CD8-positive, alpha-beta memory T cell (primary cell): ENCODE measurements at places on chromosomes 1 and 21.

- DNase-seq: no peak
Observed at GRCh38 chr1:221670081-221670480, 71.8 kb downstream of the DUSP10 start.

GRCh38 chr1:10339815-10340214 is 59.0 kb upstream of the PGD start:
- no peak for DNase-seq

GRCh38 chr1:41479000-41479807 is 5.3 kb downstream of the EDN2 start:
- DNase-seq: no peak

- no peak for DNase-seq
Observed at GRCh38 chr1:172343240-172344160, 77.0 kb upstream of the C1orf105 start.

- no peak for DNase-seq
Observed at GRCh38 chr1:212234431-212235395, 50.5 kb upstream of the PPP2R5A start.

DNA sequence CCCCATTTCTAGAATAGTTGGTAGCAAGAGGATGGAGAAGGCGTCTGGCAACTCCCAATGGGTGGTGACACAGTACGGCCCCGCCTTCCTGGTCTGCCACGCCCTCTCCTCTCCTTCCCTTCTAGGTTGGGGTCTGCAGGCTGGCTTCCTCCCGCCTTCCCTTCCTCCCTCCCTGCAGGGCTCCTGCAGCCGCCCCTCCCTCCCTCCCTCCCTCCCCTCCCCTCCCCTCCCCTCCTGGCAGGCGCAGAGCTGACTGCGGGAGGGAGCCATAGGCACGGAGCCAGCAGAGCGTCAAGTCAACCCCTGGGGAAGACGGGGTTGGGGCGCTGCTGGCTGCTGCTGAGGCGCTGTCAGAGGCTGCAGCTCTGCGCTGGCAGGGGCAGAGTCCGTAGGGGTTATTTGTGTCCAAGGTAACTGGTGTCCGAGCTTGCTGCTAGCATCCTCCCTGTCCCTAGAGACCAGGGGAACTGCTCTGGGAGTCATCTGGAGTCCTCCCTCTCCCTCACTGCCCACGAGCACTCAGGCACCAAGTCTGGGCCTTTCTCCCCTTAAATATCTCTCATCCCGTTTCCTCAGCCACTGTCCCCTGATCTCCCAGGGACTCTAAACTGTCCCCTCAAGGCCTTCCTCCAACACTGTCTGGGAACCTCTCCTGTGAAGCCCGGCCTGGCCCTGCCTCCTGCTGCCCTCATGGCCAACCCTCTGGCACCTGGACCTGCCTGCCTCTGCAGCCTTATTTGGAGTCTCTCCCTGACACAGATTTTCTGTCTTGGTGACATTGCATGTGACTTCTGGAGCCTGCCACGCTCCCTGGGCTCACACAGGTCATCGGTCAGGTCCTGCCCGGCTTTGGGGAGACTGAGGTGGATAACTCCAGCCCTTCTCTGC is 57.4 kb upstream of the ACOT11 start:
- no peak for DNase-seq

- no peak for DNase-seq
Observed at GRCh38 chr1:97588772-97589171, 332.1 kb downstream of the DPYD start.

- no peak for DNase-seq
Observed at GRCh38 chr1:163227126-163227525, 24.4 kb upstream of the RGS5 start.

DNA sequence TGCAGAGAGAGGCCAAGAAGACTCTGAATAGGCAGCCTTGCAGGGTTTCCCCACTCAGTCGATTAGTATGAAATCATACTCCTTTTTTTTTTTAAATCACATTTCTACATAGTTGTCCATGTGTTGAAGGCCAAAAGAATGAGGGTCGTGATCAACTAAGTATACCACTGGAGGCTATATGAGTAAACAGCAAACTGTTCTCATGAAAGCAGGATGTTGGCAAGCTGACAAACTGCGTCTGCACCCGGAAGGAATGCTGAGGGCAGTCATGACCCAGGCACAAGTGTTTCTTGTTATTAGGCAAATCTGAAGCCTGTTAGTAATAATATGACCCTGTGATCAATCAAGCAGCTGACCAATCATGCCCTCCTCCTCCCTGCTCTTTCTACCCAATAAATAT is 213.2 kb downstream of the USH2A start:
- no peak for DNase-seq

DNA sequence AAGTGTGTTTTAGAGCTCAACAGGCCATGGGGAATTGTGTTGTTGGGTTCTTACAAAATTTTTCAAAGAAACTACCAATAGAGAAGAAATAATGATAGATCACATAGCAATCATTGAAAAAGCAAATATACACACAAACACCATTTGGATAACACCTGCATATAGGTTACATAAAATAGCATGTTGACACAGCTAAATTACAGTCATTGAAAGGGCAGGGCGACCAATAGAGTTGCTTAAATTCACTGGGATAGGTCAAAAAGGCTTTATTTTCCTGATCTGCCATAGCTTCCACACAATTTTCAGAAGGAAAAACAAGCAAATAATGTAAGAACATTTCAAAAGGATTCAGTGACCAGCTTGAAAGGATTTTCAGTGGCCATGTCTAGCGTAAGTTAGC is 57.9 kb upstream of the FGGY start:
- DNase-seq: no peak

DNA sequence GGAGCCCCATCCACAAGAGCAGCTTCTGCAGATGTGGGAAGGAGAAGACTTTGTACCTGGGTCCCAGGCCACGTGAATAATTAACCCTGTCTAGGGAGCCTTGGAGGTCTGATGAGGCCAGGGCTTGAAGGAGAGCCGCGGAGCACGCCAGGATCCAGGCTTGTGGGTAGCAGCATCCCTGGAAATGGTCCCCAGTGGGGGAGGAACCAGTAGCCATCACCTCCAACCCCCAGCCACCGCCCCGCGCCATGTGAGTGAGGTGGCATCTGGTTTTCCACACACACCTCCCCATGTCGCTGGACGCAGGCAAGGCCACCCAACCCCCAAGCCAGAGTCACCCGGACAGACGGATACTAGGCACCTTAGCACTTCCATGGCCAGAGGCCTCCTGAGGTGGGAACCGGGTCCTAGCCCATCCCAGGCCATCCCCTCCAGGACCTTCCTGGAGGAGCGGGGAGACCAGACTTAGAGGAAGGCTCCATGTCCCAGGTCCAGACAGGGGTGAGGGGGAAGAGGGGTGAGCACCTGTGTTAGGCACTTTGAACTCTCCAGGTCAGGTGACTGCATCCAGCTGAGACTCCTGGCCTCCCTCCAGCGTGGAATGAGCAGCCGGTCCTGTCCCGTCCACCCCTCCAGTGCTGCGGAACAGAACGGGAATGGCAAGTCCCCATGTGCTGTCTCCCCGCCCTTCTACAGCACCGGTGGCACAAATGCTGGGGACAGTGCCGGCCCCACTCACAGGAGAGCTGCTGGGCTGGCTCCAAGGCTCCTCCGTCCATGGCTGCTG is 53.2 kb downstream of the RIPK4 start:
- DNase-seq: no peak

- no peak for DNase-seq
Observed at GRCh38 chr1:110877776-110878175, 4.8 kb downstream of the CD53 start.

DNA sequence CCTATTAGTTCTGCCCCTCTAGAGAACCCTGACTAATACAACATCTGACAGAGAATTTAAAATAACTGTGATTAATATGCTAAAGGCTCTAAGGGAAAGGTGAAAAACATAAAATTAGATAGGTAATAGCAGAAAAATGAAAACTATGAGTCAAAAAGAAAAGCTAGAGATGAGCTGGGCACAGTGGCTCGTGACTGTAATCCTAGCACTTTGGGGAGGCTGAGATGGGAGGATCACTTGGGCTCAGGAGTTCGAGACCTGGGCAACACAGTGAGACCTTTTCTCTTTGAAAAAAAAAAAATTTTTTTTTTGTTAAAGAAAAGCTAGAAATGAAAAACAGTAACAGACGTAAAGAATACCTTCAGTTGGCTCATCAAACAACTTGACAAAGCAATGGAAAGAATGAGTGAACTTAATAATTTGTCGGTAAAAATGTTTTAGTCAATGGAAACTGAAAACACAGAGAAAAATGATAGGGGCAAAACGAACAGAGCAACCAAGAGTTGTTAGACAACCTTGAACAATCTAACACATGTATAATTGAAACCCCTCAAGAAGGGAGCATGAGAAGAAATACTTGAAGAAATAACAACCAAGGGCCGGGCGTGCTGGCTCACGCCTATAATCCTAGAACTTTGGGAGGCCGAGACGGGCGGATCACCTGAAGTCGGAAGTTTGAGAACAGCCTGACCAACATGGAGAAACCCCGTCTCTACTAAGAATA is 132.9 kb upstream of the GFI1 start:
- DNase-seq: no peak

- DNase-seq: no peak
Observed at GRCh38 chr1:22553991-22554522, 9.2 kb upstream of the EPHA8 start.

GRCh38 chr1:199302554-199302953 is 663.7 kb downstream of the PTPRC start:
- DNase-seq: no peak

DNA sequence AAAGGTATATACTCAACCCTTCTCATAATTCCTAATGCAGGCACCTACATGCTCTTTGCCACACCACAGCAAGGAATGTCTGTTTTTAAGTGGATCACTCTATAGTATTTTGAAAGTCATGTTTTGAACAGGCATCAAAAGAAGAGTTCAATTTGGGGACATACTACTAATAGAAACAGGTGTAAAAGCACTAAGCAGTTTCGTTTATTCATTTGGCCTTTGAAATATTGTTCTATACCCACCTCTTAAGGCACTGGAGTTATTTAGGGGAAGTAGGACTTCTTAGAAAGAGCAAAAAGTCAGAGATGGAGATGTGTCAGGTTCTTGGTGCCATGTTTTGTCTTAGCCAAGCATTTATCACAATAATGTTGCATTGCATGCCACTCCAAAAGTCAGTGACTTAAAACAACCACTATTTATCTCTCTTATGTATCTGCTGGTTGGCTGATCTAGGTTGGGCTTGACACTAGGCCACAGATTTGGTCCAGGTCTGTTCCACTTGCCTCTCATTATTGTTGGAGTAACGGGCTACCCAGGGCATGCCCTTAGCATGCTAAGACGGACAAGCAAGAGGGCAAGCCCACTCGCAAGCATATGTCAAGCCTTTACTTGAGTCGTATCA is 107.5 kb downstream of the RGL1 start:
- no peak for DNase-seq

DNA sequence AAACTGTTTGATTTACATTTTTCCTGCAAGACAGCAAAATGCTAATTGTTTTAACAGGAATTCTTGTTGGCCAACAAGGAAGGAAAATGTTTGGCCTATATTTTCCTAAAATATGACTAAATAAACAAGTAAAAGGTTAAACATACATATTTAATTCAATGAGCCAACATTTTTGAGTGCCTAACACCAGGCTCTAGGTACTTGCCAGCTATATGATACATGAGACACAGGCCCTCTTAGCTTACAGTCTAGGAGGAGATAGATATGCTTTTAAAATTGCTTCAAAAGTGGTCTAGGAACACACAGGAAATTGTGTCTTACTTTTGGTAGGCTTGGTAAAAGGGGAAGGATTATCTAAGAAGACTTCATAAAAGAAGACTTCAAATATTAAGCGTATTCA is 50.9 kb downstream of the PIGK start:
- no peak for DNase-seq

- DNase-seq: no peak
Observed at GRCh38 chr1:230641346-230641745, 935 bp upstream of the COG2 start.

DNA sequence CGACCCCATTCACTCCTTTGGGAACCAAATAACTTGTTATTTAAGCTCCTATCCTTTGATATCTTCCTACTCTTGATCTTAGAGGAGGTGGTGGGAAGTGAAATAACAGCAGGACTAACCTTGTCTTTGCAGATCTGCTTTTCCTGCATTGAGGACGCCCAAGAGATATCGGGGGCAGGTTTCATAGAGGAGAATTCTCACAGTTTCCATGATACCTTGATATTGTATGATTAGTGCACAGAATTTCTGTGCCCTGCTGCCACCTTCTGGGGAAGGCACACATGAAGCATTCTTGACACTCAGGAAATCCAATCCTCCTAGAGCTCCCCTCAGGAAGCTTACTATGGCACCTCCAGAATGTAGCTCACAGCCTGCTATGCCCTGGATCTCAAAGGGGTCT is 1.6 kb downstream of the CD1B start:
- DNase-seq: no peak

- DNase-seq: no peak
Observed at GRCh38 chr1:192527950-192528349, 47.6 kb upstream of the RGS1 start.

- DNase-seq: no peak
Observed at GRCh38 chr1:12477936-12478611, 139.9 kb downstream of the DHRS3 start.

DNA sequence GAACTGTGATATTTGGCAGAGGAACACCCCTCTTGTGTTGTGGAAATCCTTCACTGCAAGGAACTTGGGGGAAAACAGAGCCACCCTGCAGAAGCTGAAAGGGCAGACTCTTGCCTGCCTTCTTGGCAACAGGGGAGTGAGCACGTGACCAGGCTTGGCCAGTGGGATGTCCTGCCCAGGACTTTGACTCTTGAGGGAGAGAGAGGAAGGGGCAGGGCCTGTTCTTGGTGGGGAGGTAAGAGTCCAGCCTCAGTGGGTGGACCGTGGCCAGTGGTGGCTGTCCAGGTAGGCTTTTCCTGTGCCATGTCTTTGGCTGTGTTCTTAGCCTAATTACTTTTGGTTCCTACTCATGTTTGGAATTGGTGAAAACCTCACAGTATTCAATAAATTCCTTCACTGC is 8.6 kb upstream of the AK2 start:
- no peak for DNase-seq
